ENCODE measurements at places on chromosomes 12 and 14. TPM values are rescaled to one million over a fixed set of nuclear protein-coding genes. Genes with fewer than 3 reads are reported as not detected.

Gene CLEC4C
- polyA plus RNA-seq = not detected

Gene KRT7
- not detected for polyA plus RNA-seq

Gene ALX1
- polyA plus RNA-seq = 0.43 TPM

Gene GDF11
- polyA plus RNA-seq = 14.7 TPM

Gene PIP4P1
- 85.3 TPM for polyA plus RNA-seq

Gene GSG1
- 3.2 TPM for polyA plus RNA-seq

Gene PLCZ1
- not detected for polyA plus RNA-seq

Gene CBLN3
- polyA plus RNA-seq = not detected

Gene ANKRD9
- polyA plus RNA-seq = 1.5 TPM

Gene GLIPR1L1
- polyA plus RNA-seq = not detected

Gene RFX4
- not detected for polyA plus RNA-seq

Gene NEUROD4
- polyA plus RNA-seq = not detected

Data from neural cell (in vitro differentiated cells).